ENCODE measurements at places on chromosomes 11 and 22. TPM values are rescaled to one million over a fixed set of nuclear protein-coding genes. Genes with fewer than 3 reads are reported as not detected.

Gene DENND6B
- polyA plus RNA-seq, result 19.3 TPM

Gene LRRC32
- polyA plus RNA-seq, result 25.9 TPM

Gene KDM4F
- not detected for polyA plus RNA-seq

Gene DDIAS
- 2.9 TPM for polyA plus RNA-seq

Gene TOP3B
- polyA plus RNA-seq, result 9.0 TPM

Gene ADM2
- polyA plus RNA-seq, result 15.2 TPM

Gene MYBPC3
- polyA plus RNA-seq, result not detected

Gene IL17REL
- not detected for polyA plus RNA-seq

Gene HSPB2
- 4.3 TPM for polyA plus RNA-seq

Gene CHST1
- 17.4 TPM for polyA plus RNA-seq

Gene TPCN2
- 2.7 TPM for polyA plus RNA-seq

Gene DDX6
- 46.3 TPM for polyA plus RNA-seq

Gene SYNGR1
- polyA plus RNA-seq, result 55.1 TPM

Gene MMP13
- not detected for polyA plus RNA-seq

Gene FAM111B
- polyA plus RNA-seq, result 4.8 TPM

Gene DLG2
- 12.9 TPM for polyA plus RNA-seq

Gene PTPRJ
- polyA plus RNA-seq, result 8.5 TPM

Gene CHRDL2
- 0.76 TPM for polyA plus RNA-seq

Gene CSRP3
- not detected for polyA plus RNA-seq

Gene AGBL2
- 0.49 TPM for polyA plus RNA-seq

Gene MS4A15
- not detected for polyA plus RNA-seq

Gene CARD18
- not detected for polyA plus RNA-seq

Gene SMC1B
- 0.49 TPM for polyA plus RNA-seq

Gene PLAAT2
- polyA plus RNA-seq, result not detected

Gene PHETA2
- 7.3 TPM for polyA plus RNA-seq

Gene SEPTIN3
- 289 TPM for polyA plus RNA-seq

Gene CALCB
- polyA plus RNA-seq, result not detected

Gene AMOTL1
- polyA plus RNA-seq, result 65.6 TPM

Gene KRTAP5-11
- polyA plus RNA-seq, result not detected

Gene RDX
- polyA plus RNA-seq, result 31.5 TPM

Gene TMEM151A
- polyA plus RNA-seq, result 54.6 TPM

Gene SEC14L6
- 1.0 TPM for polyA plus RNA-seq

Gene CCDC188
- 1.6 TPM for polyA plus RNA-seq

Gene VSIG2
- polyA plus RNA-seq, result not detected

Gene BMAL1
- polyA plus RNA-seq, result 10.8 TPM

Gene MUC5B
- not detected for polyA plus RNA-seq

Gene TRPC6
- 0.39 TPM for polyA plus RNA-seq

Gene ZFTA
- polyA plus RNA-seq, result 16.5 TPM

Gene APOA5
- polyA plus RNA-seq, result not detected

Gene HPX
- polyA plus RNA-seq, result 0.61 TPM

Gene FGF3
- polyA plus RNA-seq, result not detected

Gene SF3A1
- polyA plus RNA-seq, result 205 TPM

Gene BUD13
- 28.7 TPM for polyA plus RNA-seq

Gene DRG1
- 87.6 TPM for polyA plus RNA-seq

Gene OR4A16
- not detected for polyA plus RNA-seq

Gene SLC25A45
- 4.0 TPM for polyA plus RNA-seq

Gene CNGA4
- polyA plus RNA-seq, result 6.1 TPM

Gene SLC1A2
- polyA plus RNA-seq, result 108 TPM

Gene KIAA0930
- polyA plus RNA-seq, result 135 TPM

Gene DDI1
- not detected for polyA plus RNA-seq

Gene RIMBP3B
- polyA plus RNA-seq, result 0.34 TPM

Gene OR51M1
- not detected for polyA plus RNA-seq

Gene SHANK3
- 19.5 TPM for polyA plus RNA-seq

Gene SLC22A9
- polyA plus RNA-seq, result 0.14 TPM

Gene HOATZ
- not detected for polyA plus RNA-seq
